GM13976 (cell line): ENCODE measurements at places on chromosomes 2 and 18.

- no peak for DNase-seq
Observed at GRCh38 chr2:209821806-209822205, 50.2 kb downstream of the UNC80 start.

- no peak for DNase-seq
Observed at GRCh38 chr18:9994026-9994570, 80.3 kb downstream of the VAPA start.

DNA sequence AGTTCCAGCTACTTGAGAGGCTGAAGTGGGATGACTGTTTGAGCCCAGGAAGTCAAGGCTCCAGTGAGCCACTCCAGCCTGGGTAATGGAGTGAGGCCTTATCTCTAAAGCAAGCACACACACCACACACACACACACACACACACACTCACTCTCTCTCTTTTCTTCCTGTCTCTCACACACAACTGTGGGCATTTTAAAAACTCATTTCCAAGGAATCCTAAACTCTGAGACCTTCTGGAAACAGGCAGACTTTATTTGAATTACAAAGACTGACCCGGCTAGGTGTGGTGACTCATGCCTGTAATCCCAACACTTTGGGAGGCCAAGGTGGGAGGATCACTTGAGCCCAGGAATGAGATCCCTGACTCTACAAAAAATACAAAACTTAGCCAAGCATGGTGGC, 21.3 kb downstream of the WDSUB1 start:
- DNase-seq: no peak

DNA sequence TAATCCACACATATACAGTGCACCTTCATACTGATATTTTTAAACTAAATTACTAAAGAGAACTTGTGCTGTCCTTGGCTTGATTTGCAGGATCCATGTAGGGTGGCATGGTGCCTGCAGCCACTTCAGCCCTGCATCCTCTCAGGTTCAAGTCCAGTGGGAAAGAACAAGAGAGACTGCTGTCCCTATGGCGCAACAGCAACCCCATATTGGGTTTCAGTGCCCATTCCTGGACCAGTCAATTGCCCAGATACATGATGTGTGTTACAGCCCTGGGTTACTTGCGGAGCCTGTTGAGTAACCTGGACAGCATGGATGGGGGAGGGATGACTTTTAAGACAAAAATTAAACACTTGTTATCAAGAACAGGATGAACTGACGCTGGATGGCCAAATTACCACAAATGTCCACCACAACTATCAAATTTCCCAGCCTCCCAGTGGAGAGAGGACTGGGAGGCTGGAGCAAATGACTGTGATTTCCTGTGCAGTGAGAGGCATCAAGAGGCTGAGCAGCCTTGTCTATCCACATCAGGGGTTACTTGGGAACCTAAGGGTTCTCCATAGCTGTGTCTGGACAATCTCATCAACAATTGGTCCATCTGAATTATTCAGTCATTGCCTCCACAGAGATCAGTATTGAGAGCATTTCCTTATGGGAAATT, 162.0 kb downstream of the CAPN13 start:
- DNase-seq: no peak

- no peak for DNase-seq
Observed at GRCh38 chr2:222313816-222314215, 15.0 kb upstream of the PAX3 start.

DNA sequence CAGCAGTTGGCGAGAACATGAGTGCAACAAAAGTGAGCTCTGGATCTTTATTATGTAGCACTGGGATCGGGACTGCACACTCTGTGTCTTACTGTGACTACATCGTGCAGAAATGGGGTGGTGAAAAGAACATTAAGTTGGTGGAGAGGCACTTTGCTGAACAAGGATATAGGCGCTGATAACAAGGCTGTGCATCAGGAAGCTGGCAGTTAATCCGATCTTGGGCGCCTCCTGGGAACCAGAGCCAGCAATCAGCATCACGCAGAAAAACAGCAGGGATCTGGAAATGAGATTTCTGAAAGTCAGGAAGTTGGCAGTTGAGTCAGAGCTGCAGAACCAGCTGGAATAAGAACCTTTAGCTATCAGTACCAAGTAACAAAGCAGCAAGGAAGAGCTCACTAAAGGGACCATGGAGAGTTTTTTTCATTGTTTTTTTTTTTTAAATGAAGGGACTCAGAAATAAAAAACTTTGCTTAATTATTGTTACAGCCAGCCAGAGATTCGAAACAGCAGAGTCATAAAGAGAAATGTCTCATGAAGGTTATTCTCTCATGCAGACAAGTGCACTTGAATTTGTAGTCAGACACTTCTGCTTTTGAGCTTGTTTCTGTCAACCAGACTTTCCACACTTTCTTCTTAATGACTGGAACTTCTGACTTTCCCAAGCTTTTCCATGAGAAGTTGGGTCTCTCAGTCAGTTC, 22.8 kb upstream of the MYO3B start:
- DNase-seq: no peak

GRCh38 chr2:1081451-1082225, 131.0 kb downstream of the SNTG2 start:
- no peak for DNase-seq

- no peak for DNase-seq
Observed at GRCh38 chr2:238940806-238941205, 92.9 kb downstream of the TWIST2 start.

DNA sequence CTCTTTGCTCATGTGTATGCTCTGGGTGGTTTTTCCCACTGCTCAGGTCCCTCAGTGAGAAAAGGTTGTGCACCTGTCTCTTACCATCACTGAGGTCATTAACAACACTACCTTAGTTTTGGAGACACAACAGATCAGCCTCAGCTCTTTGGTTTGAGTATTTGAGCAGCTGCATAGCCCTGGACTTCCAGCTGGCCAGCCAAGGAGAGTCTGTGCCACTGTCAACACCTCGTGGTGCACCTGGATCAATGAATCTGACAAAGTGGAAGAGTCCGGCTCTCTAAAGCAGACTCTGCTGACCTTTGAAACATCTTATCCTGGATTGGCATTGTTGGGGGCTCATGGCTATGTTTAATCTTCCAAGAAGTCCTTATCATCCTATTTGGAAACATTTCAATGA, 30.0 kb downstream of the SERPINB8 start:
- no peak for DNase-seq

GRCh38 chr18:54360406-54360805, 2.7 kb downstream of the C18orf54 start:
- DNase-seq: no peak

DNA sequence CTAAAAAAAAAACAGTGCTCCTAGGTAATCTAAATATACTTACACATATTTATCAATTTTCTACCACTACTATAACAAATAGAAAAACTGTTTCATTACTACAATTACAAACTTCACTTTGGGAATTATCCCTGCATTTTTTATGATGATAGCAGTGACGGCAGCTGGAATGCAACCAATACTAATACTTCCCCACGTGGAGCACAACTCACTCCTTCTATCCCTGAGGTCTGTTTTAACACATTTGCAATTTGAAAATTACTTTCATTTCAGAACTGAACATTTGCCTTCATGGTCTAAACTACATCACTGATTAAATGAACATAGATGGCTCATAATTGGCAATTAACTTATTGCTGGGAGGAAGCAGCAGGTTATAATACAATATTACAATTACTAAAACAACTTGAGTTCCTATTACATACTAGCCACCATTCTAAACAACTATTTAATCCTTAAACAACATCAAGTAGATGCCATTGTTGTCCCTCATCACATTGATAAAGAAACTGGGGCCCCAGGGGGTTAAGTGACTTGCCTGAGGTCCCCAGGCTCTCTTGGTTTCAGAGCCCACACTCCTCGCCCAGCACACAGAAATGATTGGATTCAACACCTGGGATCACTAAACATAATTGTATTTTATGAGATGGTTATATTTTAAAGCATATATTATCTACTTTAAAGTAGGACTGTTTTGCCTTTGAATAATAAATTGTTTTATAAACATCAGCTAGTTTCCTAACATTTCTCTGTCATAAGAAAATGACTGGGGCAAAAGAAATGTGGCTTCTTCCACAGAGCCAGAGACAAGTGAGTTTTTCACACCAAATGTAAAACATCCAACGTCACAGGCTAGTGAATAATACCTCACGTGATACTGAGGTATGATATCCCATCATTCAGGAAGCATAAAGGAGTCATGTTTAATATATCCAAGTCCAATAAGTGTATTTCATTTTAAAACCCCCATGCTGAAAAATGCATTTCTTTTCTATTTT, 6.2 kb downstream of the COLEC12 start:
- DNase-seq: no peak

DNA sequence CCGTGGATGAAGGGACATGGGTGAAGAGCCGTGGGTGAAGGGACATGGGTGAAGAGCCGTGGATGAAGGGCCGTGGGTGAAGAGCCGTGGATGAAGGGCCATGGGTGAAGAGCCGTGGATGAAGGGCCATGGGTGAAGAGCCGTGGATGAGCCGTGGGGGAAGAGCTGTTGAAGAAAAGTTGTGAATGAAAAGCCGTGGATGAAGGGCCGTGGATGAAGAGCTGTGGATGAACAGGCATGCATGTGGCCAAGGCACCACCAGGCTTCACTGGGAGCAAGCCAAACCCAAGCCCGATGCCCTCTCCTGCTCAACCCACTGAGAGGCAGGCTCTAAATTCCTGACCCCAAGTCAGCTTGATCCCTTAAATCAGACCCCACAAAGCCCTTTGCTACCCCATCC, 10.6 kb downstream of the OR6B3 start:
- DNase-seq: no peak

DNA sequence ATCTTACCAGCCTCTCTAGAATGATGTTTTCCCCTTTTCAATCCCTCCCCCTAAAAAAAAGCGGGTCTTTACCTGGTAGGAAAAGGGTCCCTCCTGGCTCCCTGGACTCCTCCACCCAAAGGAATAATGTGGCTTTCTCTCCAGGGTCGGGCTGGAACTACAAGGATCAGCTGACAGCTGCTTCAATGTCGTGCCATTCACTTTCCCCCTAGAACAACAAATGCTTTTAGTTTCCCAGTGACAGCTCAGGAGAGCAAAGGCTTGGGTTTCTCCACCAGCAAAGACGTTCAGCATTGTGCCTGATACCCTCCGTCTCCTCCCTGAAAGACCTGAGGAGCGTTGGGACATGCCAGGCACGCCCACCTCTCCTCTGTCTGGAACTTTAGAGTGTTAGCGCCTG, 173.8 kb upstream of the SIX3 start:
- DNase-seq: no peak

DNA sequence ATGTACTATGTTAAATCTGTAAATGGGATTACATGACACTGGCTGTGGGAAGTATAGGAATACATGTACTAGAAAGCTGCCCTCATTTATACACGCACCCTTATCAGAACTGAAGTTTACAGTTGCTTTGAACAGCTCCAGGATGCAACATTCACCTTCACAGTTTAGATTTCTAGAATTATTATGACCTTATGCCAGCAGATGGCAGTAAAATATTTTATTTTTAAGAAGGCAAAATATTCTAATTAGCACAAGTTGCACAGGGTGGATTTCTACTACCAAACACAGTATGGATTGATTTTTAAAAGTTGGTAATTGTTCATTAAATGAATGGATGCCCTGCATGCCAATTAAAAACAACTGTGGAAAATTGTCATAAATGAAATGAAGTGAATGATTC, 670.4 kb downstream of the KCNJ3 start:
- DNase-seq: no peak

GRCh38 chr2:118490330-118490729, 357.1 kb downstream of the EN1 start:
- no peak for DNase-seq

- DNase-seq: no peak
Observed at GRCh38 chr2:84838434-84839145, 42.3 kb downstream of the TRABD2A start.

GRCh38 chr18:58661423-58661822, 9.8 kb upstream of the MALT1 start:
- no peak for DNase-seq

GRCh38 chr2:48265169-48266030, 264.6 kb upstream of the STON1 start:
- DNase-seq: no peak

DNA sequence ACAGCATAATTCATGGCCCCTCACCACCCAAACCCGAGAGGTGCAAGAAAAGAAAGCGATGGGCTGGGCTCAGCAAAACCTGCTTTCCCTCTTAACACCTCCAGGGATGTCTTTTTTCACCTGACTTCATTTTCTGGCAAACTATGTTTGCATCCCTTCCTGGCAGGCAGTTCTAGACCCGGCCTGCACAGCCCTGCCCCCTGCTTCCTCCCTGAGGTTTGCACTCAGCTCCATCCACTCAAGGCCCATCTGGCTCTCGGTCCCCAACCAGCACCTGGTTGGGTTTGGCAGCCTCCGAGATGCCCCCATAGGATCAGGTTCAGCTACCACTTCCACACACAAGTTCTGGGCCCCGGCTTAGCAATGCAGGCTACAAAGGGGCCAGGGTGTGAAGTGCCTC, 185.7 kb downstream of the SMAD7 start:
- no peak for DNase-seq

DNA sequence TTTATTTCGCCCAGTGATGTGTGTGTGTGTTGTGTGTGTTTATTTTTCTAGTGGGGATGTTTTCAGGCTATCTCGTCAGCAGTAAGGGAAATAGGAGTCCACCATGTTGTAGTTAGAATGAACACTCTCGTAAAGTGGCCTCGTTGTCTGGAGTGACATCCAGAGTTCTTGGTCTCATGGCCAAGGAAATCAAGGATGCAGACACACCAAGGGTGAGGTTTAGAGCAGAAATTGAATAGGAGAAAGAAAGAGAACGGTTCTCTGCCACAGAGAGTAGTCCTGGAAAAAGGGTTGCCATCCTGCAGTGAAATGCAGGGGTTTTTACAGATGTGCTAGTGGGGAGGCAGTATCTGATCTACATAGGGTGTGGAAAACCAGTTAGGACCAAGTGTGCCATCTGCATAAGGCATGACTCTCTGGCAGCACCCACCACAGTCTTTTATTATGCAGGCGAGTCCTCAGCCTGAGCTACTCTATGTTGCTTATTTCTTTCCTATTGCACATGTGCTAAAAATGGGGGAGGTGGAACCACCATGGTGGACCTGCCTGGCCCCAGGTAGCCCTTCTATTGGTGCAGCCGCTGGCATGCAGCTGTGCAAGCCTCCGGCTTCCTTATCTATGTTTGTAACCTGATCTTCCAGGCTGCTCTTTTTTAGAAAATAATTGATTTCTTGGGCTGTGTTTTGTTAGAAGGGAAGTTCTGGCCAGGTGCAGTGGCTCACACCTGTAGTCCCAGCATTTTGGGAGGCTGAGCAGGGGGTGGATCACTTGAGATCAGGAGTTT, 23.2 kb downstream of the RALB start:
- no peak for DNase-seq

DNA sequence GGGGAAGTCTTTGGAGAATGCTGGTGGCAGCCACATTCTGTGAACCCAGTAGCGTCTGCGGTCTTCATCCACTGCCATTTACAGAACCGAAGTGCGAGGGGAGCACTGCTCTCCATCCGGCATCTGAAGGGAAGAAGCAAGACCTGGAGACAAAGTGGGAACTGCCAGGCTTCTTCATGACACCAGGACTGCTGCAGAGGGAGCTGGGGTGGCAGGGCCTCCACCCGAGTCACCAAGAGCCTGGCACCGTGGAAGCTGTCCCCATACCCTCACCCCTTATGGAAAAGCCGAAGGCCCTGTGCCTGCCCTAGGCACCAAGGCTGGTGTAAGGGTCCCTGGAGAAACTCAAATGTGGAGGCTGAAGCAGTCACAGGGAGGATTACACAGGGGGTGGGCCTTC, 79.8 kb downstream of the CIB4 start:
- no peak for DNase-seq

GRCh38 chr2:198900141-198900540, 557.6 kb downstream of the SATB2 start:
- no peak for DNase-seq
